ENCODE measurements at places on chromosomes 6 and 20.
A peak's percentile ranks its signal among the peaks of the same experiment; 100 is the strongest.

DNA sequence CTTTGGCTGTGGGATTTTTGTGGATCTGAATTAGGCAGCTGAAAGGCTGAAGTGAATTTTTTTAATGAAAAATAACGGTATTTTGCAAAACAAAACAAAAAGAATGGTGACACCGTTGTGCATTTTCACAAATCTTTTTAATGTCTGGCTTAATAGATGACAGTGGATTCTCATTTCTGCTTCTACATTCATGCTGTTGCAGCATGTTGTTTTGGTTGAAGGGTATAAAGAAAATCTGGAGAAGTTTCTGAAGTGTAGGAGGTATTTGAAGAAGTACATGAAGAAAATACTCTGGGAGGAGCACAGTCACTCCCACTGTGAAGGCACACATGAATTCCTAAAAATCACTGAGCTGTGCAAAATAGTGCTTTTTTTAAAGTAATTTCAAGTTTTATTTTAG, 3.1 kb upstream of the MAP3K5 start:
- no peak for DNase-seq

DNA sequence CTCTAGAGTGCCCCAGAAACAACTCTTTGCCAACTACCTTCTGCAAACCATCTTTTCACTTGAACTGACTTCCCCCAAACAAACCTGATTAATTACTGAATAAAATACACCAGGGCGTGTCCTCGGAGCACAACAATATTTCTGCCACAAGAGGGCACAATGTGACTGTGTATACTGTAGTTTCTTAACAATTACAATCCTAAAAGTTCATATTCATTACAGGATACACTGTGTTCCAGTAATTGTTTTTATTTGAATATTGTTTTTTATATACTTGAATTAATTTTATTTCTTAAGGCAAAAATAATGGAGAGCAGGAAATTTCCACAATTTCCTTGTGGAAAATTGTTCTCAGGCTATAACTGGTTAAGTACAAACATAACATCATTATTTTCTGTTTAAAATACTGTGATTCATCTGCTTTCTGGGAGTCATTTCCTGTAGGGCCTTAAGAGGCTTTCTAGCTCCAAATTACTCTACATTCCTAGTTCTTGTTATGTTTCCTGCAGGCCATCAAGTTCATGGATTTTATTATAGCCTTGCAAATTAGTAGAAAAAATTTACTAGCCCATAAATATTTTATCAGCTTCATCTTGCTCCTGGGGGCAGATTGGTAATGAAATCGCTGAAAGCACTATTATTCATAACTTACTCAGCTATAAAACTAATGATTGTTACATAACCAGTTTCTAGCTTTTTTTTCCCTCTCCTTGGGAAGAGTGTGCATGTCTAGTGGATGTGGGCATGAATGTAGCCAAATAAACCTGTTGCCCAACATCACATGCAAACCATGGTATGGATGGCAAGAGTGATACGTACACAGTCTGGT, 51.9 kb upstream of the SLC22A16 start:
- peak; percentile 22 for DNase-seq

- no peak for DNase-seq
Measured at GRCh38 chr6:71033171-71033570, 76.3 kb upstream of the B3GAT2 start.

- no peak for DNase-seq
Measured at GRCh38 chr20:35301426-35301825, 9.2 kb upstream of the FAM83C start.

GRCh38 chr6:31826793-31827285, 699 bp upstream of the HSPA1B start:
- DNase-seq = no peak

DNA sequence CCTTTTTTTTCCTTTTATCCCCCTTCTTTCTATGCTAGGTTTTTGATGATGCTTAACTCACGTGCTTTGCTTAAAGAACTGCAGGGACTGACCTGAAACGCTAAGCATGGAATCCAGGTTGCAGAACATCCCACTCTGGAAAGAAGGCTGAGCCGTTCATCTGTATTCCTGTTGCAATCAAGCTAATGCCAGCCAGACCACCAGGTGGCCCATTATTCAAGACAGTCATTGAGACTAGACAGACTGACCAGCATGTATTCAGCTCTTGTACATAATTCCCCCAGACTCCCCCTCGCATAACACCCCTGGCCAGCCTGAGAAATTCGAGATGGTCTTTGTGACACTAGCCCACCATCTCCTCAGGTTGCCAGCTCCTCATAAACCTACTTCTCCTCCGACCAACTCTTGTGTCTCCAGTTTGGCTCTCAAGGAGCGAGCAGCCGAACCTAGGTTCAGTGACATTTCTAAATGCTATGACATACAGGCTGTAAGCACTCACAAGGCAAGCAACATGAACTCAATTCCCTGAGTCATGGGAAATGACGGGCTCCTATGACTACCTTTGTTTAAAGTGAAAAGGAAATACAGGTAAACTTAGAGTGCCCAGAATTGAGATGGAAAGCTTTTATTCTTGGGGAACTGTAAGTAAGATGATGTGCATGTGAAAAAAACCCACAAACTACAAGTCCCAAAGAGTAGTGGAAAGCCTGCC, 309.3 kb upstream of the CDYL start:
- no peak for DNase-seq

GRCh38 chr20:50191544-50192363, 1.1 kb downstream of the CEBPB start:
- DNase-seq = peak; percentile 31

GRCh38 chr20:43043887-43044286, 145.8 kb downstream of the PTPRT start:
- no peak for DNase-seq

DNA sequence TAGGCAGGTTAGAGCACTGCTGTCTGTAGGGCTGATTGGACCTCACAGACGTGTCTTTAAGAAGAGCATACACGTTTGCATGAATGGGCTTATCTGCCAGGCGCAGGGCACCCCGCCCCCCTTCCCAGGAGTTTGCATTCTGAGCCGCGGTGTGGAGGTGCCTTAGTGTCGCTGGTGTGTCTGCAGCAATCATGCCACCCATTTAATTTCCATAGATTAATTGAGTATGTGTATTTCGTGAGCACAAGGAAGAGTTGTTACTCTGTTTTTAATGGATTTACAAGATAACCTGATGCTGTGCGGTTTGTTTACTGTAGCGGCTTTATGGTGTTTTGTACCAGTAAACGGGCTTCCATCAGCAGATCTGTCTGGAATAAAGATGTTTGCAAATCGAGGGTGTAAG, 107.7 kb downstream of the ZDHHC14 start:
- DNase-seq = no peak

DNA sequence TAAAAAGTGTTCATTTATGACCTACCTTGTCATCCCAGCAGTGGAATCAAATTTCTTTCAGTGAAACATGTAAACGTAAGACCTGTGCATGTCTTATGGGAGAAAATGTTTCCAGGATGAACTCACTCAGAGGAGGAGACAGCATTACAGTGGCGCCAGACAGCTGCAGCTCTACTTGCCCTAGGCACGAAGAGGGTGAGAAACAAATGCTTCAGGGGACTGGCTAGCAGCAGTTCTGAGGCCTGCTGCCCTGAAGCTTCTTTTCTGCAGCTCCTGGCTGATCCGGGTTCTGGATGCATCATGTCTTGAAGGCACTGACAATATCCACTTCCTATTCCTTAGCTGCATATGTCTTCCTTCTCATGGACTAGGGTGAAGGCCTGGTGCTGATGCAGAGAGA, 120.2 kb downstream of the QRSL1 start:
- no peak for DNase-seq

- DNase-seq = no peak
Measured at GRCh38 chr6:138654715-138655634, 118.6 kb upstream of the CCDC28A start.

GRCh38 chr20:49699200-49699992, 14.3 kb downstream of the B4GALT5 start:
- no peak for DNase-seq

DNA sequence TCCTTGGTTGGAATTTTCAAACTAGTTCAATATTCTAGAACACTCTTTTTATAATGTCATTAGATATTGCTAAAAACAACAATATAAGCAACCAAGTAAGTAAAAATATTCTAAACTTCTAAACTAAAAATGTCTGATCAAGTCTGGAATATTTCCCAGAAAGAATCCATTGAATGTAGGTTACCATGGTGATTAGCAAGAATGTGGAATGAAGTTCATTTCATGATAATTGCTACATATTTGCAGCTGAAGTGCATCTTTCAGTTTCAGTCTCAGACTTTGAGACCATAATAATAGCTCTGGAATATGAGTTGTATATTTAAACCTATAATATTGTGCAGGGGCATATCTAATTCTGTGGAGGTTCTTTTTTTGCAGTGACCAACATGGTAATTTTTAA, 61.0 kb upstream of the NKAIN2 start:
- DNase-seq = no peak

GRCh38 chr6:45922728-45923351, 92.8 kb downstream of the CLIC5 start:
- DNase-seq = peak; percentile 36

DNA sequence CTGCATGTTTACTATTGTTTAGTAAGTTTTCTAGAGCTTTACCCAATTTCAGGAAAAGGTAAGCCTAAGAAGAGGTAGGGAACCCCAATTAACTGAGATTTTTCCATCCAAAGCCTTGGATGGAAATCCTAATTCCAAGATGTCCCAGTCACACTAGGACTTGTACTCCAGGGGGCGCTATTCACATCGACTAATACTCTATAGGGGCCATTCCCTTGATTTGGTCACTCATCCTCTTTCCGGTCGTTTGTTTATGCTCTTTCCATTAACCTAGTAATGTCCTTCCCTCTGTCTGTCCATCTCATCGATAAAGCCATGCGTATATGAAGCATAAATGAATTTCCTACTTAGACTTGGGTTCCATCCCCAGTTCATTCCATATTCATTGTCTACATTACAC, 80.8 kb upstream of the FUCA2 start:
- no peak for DNase-seq

GRCh38 chr6:33112148-33112547, 36.4 kb downstream of the HLA-DPB1 start:
- no peak for DNase-seq

GRCh38 chr20:43460830-43461200, 3.1 kb downstream of the SRSF6 start:
- DNase-seq = no peak

All from amygdala (tissue), 56 donors.